ENCODE measurements at places on chromosomes 6 and 20. TPM values are rescaled to one million over a fixed set of nuclear protein-coding genes. Genes with fewer than 3 reads are reported as not detected.

The MYBL2 gene
- 152 TPM for total RNA-seq

GRCh38 chr6:51720327-51720726, 367.1 kb downstream of the PKHD1 start:
- DNase-seq = no peak

DNA sequence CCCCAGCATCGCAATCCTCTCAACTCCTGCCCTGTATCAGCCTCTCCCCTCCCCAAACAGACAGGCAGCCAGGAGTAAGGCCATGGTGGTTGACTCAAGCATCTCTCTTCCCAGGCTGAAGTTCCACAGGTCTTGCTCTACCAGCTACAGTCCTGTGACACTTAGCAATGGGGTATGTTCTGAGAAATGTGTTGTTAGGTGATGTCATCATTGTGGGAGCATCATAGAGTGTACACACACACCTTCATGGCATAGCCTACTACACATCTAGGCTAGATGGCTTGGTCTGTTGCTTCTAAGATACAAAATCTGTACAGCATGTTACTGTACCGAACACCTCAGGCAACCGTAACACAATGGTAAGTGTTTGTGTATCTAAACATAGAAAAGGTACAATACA, 29.5 kb upstream of the BCAS1 start:
- no peak for DNase-seq

DNA sequence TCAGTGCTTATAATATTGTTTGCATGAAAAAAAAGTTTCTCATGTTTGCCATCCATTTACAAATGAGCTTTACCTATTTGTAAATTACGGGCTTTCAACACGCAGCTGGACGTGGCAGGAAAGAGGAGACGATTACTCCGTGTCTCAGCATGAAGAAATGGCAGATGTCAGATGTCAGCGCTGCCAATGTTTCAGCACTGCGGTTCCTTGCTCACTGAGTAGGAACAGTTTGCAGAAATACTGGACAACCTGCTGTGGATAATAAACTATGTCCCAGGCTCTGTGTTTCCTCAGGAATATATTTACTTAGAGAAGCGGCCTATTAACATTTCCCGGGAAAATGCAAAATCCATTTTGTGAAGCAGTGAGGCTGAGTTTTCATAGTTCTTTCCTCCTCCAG, 22.7 kb downstream of the RAMACL start:
- no peak for DNase-seq

Data from PC-9 (cell line).